ENCODE measurements at places on chromosomes 7 and 10.

GRCh38 chr7:91953618-91954017 is 13.0 kb downstream of the AKAP9 start:
- DNase-seq = peak; percentile 11

DNA sequence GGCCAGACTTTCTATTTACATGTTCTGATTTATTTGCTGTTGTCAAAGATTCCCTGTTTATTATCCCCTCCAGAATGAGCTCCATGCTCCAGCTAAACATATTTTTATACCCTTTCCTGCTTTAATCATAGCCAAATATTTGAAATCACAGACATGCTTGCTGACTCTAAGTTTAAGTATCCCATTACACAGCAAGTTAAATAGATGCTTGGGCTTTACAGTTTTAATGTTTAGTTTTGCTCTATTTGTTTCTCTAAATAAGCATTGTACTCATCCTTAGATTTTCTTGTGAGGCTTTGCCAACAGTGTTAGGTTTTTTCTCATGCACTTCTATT is 196.8 kb downstream of the TAX1BP1 start:
- no peak for DNase-seq

DNA sequence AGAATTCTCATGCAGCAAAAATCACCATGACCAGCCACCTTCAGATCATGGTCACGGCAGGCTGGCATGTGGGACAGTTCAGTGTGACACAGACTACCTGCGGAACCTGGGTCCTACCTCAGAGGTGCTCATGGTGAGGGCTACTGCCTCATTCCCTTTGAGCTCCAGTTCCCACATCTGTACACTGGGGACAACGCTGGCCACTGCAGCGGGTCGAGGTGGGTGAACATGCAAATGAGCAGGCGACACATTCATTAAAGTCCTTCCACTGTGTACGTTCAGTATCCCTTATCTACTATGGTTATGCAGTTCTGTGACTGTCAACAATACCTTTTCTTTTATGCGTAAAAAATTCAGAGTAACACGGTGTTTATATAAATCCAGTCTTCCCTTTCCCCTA is 218.7 kb upstream of the AOAH start:
- no peak for DNase-seq

DNA sequence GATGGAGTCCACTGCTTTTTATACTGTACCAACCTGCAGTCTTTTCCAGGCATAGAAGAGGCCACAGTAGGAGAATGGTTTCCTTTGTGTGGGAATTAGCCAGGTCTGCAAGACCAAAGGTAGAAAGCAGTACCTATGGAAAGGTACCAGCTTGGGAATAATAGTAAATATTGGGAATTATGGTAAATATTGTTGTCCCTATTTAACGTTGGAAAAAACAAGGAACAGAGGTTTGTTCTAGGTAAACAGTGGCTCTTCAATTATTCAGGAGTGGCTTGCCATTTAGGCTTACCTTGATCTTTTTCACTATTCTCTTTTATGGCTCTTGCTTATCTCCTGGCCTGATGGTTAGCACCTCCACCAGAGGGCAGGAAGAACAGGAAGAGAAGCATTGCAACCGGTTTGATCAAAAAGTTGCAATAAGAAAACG is 43.9 kb upstream of the GSAP start:
- DNase-seq = no peak

DNA sequence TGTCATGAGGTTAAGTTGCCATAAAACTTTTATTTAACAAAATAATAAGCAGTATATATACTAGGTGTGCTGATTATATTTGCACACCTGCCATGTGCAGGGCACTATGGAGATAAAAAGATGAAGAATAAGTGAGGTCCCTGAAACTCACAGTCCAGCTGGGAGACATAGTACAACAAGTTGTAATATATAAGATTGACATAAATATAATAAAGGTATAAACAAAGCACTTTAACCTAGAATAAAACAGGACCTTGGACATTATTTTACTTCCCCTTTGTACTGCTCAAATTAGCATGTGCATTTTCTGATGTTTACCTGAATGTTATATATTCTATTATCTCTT is 6.2 kb downstream of the STK17A start:
- no peak for DNase-seq

All from CD4-positive, alpha-beta T cell (primary cell).